Activated CD4-positive, alpha-beta T cell treated with anti-CD3 and anti-CD28 coated beads for 24 hours (primary cell): ENCODE measurements at places on chromosomes 7 and 10.
A peak's percentile ranks its signal among the peaks of the same experiment; 100 is the strongest.

- no peak for DNase-seq
These were observed 7.5 kb upstream of the PODXL start for GRCh38 chr7:131563918-131564317.

DNA sequence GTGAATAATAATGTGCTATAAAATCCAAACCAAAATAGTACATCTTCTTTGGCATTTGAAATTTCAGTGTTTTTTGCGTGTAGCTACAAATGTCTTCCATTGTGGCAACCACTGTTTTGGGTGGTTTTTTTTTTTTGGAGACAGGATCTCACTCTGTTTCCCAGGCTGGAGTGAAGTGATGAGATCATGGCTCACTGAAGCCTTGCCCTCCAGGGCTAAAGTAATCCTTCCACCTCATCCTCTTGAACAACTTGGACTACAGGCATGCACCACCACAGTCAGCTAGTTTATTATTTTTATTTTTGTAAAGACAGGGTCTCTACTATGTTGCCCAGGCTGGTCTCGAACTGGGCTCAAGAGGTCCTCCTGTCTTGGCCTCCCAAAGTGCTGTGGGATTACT is 455.1 kb downstream of the AUTS2 start:
- DNase-seq: no peak

- DNase-seq: no peak
These were observed 756.4 kb downstream of the XPNPEP1 start for GRCh38 chr10:109166935-109167334.

GRCh38 chr7:121212036-121212435 is 116.8 kb upstream of the WNT16 start:
- DNase-seq: no peak

GRCh38 chr10:2676455-2676854 is 390.9 kb upstream of the PFKP start:
- no peak for DNase-seq

- no peak for DNase-seq
These were observed 60.1 kb downstream of the CFAP46 start for GRCh38 chr10:132882069-132882951.

DNA sequence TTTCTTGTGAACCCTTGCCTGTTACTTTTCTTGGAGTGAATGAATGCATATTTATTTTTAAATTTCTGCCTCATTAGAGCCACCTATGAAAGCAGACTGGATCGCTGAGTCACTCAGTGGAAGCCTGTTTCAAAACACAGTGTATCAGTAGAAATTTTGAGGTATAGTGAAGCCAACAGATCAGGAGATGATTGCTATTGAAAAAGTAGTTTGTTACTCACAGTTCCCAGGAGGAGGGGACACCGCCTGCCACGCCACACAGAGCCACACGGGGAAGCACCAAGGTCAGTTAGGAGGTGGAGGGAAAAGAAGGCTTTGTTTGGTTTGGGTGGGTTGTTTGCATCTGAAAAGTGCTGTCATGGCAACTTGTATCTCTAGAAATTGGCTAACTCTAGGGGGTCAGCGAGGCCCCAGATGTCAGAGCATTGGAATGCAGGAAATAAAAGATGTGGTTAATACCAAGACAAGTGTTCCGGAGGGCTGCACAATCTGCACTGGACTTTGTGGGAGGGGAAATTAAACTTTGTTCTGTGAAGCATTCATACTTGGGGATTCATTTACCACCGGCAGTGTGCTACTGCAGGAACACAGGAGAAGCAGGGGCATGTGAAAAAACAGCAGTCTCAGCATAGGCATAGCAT is 106.4 kb upstream of the SDK1 start:
- no peak for DNase-seq

DNA sequence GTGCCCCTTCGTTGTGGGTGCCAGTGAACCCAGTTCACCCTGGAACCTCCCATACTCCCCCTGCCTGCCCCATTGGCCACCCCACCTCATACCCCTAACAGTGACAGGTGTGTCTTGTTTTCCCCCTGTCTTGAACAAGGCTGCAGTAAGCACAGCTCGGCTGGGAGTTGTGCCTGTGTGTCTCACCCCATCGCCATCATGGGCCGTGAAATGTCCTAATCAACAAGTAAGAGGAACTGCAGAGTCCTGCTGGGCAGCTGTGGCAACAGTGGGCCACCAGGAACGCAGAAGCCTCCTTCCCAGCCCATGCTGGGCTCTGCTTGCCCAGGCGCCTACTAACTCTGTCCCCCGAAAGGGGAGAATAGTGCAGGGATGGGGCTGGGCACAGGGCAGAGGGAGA is 91.6 kb downstream of the C10orf105 start:
- DNase-seq: no peak

DNA sequence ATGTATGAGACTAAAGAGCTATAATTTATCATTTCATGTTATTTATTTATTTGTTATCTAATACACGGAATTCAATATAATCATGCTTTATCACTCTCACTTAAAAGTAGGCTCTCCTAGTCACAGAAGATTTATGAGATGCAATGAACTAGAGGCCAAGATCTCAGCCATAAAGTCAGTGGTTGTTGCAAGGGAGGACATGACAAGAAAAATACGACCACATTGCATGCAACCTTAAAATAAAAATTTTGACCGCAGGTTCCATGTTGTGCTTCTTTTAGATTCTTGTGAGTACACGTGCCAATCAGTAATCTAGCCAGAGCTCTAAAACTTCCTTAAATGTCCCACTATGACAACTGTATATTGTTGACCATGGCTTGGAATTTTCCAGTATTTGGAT is 75.9 kb upstream of the SP8 start:
- no peak for DNase-seq

GRCh38 chr10:86090807-86091206 is 275.8 kb downstream of the GRID1 start:
- no peak for DNase-seq

- DNase-seq: no peak
These were observed 93.0 kb upstream of the KCTD7 start for GRCh38 chr7:66535414-66536329.

DNA sequence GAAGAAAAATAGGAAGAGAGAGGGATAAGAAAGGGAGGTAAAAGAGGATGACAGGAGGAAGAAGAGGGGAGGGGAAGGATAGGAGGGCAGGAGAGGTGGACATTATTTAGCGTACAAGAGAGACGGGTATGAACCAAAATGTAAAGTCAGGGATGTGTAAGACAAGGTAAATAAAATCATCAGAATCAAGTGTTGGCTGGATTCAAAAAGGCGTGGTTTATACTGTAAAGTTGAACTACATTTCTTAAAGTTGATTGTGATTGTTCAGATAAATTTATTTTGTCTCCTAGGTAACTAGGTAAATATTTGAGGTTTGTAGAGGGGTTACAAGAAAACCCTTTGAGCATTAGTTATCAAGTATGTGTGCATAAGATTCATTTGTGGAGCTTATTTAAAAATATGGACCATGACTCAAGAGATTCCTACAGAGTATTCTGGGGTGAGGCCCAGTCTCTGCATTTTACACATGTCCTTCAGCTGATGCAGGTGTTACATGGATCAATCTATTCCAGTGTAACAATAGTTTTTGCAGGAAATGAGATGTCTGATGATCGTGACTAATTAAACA is 512.1 kb upstream of the MBL2 start:
- DNase-seq: no peak

- no peak for DNase-seq
These were observed 115.0 kb upstream of the AFAP1L2 start for GRCh38 chr10:114519306-114519669.

- no peak for DNase-seq
These were observed 220.5 kb downstream of the LHFPL3 start for GRCh38 chr7:104548861-104549260.

DNA sequence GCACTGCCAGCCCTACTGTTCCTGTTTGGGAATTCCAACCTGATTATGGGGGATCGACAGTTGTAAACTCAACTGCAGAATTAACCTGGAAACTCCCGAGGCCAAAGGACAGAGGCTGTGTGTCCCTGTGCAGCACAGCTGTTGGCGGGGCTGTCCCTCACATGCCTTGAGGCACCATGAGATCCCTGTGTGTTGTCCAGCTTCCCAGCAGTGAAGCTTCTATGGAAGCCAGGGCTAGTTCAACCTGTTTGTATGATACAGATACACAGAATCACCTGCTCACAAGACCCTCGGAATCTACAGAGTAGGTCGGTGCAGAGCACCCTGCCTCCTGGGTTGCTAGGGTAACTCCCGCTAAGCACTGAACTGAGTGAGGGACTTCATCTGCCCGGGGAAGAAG is 61.0 kb upstream of the EFCAB10 start:
- no peak for DNase-seq

- DNase-seq: peak; percentile 79
These were observed 72.6 kb downstream of the PFKFB3 start for GRCh38 chr10:6275022-6275997.

GRCh38 chr10:26391701-26392695 is 46.1 kb upstream of the APBB1IP start:
- no peak for DNase-seq

- no peak for DNase-seq
These were observed 18.9 kb downstream of the ANLN start for GRCh38 chr7:36408589-36408988.
